ENCODE measurements at places on chromosomes 16 and 17. TPM values are rescaled to one million over a fixed set of nuclear protein-coding genes. Genes with fewer than 3 reads are reported as not detected.

- no peak for DNase-seq
These were observed 65.3 kb downstream of the MEAK7 start for GRCh38 chr16:84438971-84439696.

DNA sequence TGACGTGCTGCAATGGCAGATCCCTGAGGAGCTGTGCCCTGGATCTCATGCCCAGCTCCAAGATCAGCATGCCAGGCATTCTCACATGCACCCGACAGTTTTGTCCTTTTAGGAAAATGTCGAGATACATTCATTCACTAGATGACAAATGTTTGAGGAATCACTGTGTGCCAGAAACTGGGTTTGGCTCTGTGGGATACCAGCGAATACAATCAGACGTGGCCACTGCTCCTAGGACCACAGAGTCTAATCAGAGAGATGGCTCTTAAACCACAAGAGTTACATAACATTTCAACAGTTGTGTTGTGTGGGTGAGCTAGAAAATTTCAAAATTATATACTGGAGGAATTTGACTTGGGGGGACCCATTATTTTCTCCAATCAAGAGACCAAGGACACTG lies 579.7 kb downstream of the CDH13 start:
- no peak for DNase-seq

DNA sequence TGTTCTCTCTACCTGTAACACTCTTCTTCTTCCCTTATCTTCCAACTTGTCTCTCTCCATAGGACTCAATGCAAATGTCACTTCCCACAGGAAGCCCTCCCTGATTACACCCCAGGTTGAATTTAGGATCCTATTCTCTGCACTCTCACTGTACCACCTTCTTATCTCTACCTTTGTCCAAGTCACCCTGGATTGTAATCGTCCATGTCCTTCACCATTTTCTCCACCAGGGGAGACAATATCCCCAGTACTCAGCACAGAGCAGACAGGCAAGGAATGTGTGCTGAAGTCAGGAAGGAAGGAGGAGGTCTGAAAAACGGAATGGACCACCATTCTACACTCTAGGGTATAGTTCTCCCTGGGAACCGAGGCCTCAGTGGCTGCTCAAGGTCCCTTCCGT lies 14.2 kb downstream of the C16orf82 start:
- DNase-seq: peak; percentile 29

DNA sequence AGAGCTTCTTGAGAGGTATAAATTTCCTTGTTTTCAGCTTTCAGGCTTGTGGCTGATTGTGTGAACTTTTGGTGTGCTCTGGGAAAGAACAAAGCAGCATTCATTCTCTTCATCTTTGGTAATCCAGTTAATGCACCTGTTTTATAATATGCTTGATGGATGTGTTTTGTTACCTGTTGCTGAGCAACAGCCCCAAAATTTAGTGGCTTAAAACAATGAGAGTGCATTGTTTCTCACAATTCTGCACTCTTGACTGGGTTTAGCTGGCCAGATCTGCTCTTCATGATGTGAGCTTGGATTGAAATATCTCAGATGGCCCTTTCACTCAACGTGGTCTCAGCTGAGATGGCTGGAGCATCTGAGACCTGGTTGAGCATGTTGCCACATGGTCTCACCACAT lies 58.7 kb upstream of the NOL11 start:
- no peak for DNase-seq

- DNase-seq: no peak
These were observed 13.5 kb downstream of the TRIM37 start for GRCh38 chr17:59093145-59093701.

DNA sequence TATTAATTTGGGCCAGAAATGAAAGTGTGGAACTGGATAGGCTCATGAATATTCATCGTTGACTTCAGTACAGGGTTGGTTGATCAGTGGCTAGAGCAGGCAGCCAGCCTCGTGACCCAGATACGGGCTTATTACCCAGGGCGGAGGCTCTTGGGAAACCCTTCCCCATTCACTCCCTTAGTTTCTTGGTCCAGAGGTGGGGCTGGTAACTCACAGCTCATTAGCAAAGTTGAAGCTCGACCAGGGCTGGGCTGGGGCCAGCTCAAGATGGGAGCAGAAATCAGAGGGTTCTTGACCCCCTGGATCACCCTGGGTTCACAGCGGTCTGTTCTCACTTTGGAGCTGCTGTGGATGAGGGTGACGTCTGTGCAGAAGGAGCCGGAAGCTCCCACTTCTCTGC lies 44.6 kb upstream of the GSE1 start:
- DNase-seq: no peak

- no peak for DNase-seq
These were observed 897 bp downstream of the TP53I13 start for GRCh38 chr17:29569245-29569950.

- DNase-seq: no peak
These were observed 1.3 kb downstream of the ERBB2 start for GRCh38 chr17:39701012-39701783.

DNA sequence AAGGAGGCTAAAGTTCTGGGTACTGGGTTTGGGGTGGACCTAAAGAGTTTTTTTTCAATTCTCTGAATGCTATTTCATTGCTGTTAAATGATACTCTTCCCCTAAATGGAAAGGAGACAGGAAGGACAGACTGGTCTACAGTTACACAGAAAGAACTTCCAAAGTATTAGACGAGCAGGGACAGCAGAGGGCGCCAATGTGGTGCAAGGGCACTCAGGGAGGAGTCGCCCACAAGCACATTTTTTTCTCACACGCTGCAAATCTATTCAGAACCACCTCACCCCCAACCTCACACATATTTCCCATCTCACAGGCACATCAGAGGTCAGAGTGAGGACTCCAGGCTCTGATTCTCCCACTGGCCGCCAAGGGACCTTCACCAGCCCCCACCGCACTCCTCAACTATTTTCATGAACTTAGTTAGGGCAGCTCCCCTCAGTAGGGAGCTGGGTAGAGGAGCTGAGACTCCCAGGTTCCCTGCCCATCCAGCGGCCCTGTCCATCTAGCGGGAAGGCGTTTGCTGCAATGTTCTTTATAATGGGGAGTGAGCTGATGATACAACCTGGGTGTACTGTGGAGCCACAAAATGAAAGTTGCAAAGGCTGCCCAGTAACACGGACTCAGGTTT lies 6.8 kb upstream of the CA4 start:
- DNase-seq: peak; percentile 82

GRCh38 chr17:48626245-48627117 lies at the start of gene HOXB9:
Gene HOXB9 (minus strand): TSS chr17:48626358. CDS start chr17:48626269, 89 bp downstream.
- peak; percentile 88 for DNase-seq

DNA sequence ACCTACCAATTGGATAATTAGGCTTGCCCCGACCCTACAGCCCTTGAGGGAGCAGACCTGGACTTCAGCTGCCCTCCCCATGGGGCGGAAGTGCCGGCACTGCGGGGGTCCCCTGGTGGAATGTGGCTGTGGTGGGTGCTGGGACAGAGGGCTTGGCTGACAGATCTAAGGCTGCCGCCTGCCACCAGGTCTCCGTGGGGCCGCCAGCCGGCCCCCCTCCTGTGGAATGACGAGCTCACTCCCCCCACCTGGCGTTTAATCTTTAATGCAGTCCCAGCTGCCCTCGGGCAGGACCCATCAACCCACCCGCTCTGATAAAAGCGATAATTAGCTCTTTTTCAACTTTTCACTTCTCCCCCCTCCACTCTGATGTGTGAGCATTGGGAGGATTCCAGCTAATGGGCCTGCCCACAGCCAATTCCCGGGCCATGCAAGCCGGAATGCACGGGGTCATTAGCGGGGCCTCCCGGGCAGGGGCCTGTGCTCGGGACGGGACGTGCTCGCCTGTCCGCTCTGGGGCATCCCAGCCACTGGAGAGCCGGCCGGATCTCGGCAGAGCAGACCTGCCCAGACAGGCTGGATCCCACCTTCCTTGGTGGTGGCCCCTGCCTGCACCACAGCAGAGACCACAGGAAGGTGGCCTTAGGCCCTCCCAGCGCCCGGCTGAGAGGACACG lies 28.3 kb upstream of the GOSR2 start:
- no peak for DNase-seq

DNA sequence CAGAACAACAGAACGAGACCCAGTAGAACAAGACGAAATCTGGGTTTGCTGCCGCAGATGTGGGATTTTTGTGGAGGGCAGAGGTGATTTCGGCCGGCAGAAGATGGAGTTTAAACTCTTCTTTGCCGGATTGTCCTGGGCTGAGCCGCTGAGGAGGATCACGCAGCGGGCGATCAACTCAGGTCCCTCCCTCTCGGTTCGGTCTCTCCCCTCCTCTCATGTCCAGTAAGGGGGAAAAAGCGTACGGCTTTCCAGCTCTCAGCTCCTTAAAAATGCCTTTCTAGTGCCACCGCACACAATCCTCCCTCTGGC lies 2.5 kb downstream of the PHF12 start:
- DNase-seq: no peak

DNA sequence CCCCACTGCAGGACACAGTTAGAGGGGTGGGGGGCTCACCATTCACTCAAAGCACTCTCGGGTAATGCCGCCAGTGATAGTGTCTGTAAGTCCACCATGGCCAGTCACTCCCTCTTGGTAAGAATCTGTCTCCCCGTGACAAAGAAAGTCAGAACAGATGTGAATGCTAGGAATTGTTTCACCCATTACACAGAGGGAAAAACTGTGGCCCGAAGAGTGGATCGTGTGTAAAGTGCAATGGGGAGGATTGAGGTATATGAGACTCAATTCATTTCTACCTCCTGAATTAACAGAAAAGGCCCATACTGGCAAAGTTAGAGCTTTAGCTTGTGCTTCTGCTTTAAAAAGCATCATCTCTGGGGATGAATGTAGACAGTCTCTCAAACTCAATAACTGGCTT lies 17.5 kb upstream of the SLC6A2 start:
- no peak for DNase-seq

GRCh38 chr17:76196675-76197074 lies 43.6 kb downstream of the RNF157 start:
- DNase-seq: no peak

GRCh38 chr17:81601525-81602120 lies 35.3 kb downstream of the NPLOC4 start:
- DNase-seq: peak; percentile 49

DNA sequence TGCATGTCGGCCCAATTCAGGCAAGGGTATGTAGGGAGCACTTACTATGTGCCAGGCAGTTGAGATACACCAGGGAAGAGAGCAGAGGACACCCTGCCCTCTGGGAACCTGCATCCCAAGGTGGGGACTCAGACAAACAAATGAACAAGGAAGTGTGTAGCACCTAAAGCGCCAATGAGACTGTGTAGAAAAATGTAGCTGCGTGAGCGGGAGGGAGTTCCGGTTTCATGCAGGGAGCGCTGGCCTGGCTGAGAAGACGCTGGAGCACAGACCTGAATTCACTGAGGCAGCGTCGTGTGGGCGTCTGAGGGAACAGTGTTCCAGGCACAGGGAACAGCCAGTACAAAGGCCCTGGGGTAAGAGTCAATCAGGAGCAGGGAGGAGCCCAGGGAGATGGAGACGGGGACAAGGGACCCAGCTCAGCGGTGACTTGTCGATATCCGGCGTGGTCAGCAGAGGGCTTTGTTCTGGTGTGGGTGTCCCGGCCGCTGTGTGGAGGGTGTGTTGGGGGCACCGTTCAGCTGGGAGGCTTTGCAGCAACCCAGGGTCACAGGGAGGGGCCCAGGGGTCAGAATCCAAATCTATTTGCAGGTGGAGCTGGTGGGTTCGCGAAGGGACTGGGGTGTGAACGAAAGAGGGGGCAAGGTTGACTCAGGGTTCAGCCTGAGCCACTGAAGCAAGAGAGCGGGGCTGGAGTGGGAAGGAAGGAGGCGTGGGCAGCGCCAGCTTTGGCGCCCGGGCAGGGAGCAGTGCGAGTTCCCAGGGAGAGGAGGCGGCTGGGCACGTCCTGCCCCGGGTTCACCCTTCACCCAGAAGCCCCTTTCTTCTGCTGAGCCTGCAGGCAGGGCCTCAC lies 17.8 kb upstream of the OSGIN1 start:
- no peak for DNase-seq

DNA sequence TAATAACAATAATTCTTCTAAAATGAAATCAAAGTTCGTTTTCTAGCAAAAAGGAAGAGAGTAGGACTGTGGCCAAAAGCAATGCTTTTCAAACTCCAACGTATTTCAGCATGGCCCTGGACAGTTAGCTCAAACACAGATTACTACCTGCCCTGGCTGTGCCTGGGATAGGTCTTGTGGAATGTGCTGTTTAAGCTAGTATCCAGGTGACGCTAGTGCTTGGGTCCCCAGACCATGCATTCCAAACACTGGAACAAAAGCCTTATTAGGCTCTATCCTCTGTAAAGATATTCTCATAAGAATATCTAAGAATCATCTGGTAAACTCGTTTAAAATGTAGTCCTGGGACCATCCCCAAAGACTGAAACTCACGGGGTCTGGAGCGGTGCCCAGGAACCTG lies 52.6 kb upstream of the MEAK7 start:
- no peak for DNase-seq

GRCh38 chr17:31858642-31859486 lies at the start of gene COPRS:
Gene COPRS (minus strand): TSS chr17:31859244. CDS start chr17:31859199, 45 bp downstream.
- DNase-seq: peak; percentile 54

- no peak for DNase-seq
These were observed 1.4 kb upstream of the IL34 start for GRCh38 chr16:70644763-70645597.

- no peak for DNase-seq
These were observed 5.2 kb downstream of the MINK1 start for GRCh38 chr17:4838309-4838785.

GRCh38 chr16:57840833-57841232 lies 38.5 kb upstream of the KIFC3 start:
- DNase-seq: no peak

DNA sequence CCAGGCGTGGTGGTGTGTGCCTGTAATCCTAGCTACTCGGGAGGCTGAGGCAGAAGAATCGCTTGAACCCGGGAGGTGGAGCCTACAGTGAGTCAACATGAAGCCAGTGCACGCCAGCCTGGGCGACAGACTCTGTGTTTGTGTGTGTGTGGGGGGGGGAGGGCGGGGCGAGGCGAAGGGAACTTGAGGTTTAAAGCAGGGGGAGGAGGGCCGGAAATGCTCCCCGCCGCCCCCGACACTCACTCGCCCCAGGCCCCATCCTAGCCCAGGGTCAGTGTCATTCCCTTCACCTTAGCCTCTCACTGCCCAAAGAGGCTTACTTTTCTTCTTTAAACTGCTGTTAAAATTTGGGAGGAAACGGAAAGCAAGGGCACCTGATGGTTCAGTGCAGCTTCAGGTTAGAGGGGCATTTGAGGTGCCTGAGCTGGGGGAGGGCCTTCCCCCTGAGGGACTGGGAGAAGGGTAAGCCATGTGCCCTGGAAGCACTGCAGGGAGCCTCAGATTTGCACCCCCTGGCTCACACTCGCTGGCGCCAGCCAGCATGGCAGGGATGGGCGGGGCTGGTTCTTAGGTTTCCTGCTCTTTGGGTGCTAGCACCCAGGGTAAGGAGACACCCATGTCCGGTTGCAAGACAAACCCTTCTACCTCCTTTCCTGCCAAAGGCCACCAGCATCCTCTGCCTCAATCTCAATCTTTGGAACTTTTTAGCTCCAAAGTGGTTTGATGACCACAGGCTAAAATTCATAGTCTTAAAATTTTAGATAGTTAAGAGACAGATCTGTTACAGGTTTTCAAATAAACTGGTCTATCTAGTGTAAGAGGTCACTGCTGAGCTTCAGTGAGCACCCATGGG lies 2.2 kb upstream of the LIMD2 start:
- no peak for DNase-seq

Gene SYCE1L
- 25.7 TPM for total RNA-seq

Gene MARF1
- 59.4 TPM for total RNA-seq

Gene C16orf74
- total RNA-seq: 30.0 TPM

Gene IGFBP4
- 2.0 TPM for total RNA-seq

Gene TP53TG3
- not detected for total RNA-seq

Gene ABCA8
- total RNA-seq: 0.44 TPM

Gene CACNG3
- not detected for total RNA-seq

Gene TP53TG3E
- total RNA-seq: not detected

Gene NPW
- 226 TPM for total RNA-seq

Gene TBKBP1
- 12.4 TPM for total RNA-seq

Gene CA7
- total RNA-seq: not detected

Gene TMEM220
- total RNA-seq: not detected

Gene KRTAP4-3
- total RNA-seq: not detected

Gene KRT33A
- total RNA-seq: not detected
